Prostate gland (tissue), 2 donors: ENCODE measurements at places on chromosomes 2 and 18.

GRCh38 chr2:30998672-30999071 is 139.6 kb downstream of the GALNT14 start:
- DNase-seq = no peak

DNA sequence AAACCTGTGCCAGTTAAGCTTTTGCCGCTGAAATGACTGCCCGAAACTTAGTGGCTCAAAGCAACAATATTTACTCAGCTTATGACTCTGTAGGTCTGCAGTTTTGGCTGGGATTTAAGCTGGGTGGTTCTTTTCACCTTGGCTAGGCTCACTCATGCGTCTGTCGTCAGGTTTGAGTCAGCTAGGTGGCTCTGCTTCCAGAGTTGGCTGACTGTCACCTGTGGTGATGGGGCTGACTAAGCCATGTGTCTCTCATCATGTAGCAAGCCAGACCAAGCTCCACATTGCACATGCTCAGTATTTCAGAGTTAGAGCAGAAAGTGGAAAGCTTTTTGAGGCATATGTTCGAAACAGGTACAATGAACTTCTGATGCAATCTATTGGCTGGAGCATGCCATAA is 354.8 kb downstream of the MEIS1 start:
- no peak for DNase-seq

DNA sequence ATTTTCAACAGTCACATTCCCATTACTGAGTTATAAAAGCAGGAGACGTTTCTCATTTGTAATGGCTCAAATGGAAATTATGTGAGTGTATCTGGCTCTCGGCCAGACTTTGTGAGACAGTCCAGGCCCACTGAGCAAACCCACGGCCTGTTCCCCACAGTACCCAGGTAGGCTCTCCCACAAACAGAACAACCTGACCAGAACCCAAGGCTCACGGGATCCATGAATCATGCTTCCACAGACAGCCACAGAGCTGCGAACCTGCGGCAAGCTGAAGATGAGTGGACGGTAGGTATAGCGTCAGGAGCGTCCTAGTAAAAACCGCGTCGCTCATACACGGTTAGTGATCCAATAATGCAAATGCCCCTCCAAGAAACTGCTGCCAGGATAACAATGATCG is 34.2 kb downstream of the NDUFA10 start:
- DNase-seq = no peak

DNA sequence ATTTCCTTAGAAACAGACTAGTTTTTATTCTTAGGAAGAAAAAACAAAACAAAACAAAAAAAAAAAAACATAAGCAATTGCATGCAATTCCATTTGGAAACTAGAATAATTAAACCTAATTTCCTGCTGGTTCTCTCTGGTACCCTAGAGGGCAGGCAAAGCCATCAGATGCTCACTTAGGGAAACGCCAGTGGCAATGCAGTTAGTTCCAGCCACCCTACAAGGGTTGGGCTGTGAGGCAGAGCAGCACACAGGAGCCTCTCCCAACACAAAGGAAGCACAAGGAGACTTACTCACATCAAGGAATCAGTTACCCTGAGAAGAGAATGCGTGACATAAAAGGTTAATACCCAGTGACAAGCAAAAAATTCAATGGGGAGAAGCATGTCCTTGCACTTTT is 28.8 kb downstream of the CCDC93 start:
- no peak for DNase-seq

DNA sequence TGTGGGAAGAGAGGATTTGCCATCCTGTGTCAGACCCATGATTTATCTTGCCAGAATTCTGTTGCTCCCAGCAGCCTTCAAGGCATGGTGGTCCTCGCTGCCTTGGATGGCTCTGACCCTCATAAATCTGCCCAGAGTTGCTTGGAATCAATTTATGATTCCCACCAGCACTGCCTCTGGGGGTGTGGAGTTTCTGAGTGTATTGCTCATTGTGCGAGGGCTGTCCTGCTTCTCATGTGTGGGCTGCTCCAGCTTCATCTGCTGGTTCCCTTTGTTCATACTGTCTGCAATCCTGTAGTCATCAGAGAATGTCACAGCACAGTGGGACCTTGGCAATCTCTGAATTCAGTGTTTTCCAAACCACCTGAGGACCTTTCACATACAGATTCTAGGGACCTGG is 139.8 kb downstream of the CLIP4 start:
- DNase-seq = no peak

DNA sequence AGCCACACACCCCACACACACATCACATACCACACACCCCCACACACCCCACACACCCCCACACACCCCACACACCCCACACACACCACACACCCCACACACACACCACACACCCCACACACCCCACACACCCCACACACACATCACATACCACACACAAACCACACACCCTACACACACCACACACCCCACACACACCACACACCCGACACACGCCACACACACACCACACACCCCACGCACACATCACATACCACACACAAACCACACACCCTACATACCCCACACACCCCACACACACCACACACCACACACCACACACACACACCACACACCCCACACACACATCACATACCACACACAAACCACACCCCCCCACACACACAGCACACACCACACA is 22.4 kb downstream of the TWIST2 start:
- DNase-seq = no peak

- no peak for DNase-seq
Measured at GRCh38 chr18:35474884-35475283, 22.9 kb downstream of the INO80C start.

- no peak for DNase-seq
Measured at GRCh38 chr18:75248426-75249174, 38.0 kb downstream of the TSHZ1 start.

GRCh38 chr2:164917296-164917903 is 37.9 kb downstream of the SLC38A11 start:
- peak; percentile 51 for DNase-seq

DNA sequence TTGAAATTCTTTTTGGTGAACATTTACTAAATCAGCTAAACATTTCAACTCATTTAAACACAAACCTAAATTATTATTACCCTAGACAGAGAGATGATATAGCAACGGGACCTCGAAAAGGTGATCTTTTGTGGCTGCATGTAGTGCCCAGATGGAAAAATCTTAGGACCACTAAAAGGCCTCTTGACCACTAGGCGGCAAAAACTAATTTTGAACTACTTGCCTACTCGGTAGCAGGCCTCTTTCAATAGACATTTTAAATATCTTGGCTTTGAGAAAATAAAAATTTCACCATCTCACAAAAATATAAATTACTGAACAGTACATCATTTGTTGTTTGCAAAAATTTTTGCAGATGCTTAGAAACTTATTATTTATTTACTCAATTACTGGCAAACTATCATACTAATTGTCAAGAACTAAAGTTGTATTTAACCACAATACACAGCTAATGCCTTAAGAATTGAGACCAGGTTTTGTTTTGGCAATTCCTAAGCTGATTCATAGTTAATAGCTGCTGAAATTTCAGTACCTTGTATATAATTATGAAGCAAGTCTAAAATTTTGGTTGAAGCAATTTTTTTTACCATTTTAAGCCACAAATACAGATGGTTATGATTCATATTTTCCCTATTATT is 9.4 kb downstream of the COL3A1 start:
- no peak for DNase-seq

- no peak for DNase-seq
Measured at GRCh38 chr18:55152801-55153200, 193.5 kb upstream of the CCDC68 start.

DNA sequence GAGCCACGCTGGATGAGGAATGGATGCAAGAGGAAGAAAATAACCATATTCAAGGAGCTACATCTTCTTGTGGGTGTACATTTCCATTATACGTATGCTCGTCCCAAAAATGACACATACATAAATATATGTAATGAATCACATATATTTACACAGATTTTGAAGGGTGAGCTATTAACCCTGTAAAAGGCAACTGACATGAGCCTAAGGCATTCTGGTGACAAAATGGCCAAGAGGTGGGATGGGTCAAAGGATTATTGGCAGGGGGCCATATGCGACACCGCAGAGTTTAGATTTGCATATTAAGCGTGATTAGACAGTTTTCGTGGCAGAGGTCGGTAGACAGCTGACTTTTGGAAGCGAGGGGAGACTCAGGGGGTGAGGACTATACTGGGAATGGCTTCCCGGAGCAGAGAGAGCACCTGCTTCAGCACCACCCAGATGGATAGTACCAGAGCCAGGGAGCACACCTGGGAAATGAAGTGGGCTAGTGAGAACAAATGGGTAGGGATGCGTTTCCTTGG is 431 bp upstream of the CNRIP1 start:
- no peak for DNase-seq

- no peak for DNase-seq
Measured at GRCh38 chr2:102498414-102498813, 25.4 kb downstream of the SLC9A4 start.

- no peak for DNase-seq
Measured at GRCh38 chr18:22411446-22411845, 6.3 kb downstream of the CTAGE1 start.

DNA sequence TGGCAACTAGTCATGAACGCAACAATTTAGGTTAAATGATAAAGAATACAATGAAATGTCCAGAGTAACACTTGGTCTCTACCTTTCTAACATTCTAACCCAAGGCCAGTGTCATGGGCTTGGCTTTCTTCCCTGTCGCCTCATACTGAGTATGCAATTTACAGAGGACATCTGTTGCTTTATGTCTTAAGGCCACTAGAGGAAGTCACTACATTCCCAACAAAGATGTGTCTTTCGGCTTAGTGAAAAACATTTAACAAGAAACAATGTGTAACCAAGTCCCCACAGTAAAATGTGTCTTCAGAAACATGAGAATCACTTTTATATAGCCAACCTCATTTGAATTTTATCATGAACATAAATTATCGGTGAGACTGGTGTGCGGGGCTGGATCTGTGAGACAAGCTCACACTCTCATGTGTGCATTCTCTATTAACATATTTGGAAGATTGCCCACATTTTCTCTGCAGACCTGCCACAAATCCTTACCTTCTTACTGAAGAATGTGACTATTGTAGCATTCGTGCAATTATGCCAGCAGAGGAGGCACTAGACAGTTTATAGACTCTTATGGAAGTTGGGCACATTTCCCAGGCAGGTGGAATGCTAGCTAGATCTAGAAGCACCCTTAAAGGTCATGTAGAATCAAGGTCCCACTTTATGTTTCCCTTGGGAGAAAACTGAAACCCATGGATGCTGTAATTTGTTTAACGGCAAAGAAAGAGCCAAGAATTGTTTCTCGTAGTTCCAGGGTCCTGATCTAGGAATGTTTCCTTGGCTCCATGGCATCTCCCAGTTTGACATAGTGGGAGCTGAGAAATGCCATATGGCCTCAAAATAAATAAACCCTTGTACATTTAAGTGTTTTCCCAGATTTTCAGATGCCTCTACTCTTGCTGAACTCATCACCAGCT is 101.8 kb downstream of the CD226 start:
- no peak for DNase-seq

GRCh38 chr18:30676053-30676480 is 366.5 kb downstream of the DSC3 start:
- no peak for DNase-seq

- DNase-seq = no peak
Measured at GRCh38 chr2:22501851-22502250, 883.1 kb upstream of the KLHL29 start.

DNA sequence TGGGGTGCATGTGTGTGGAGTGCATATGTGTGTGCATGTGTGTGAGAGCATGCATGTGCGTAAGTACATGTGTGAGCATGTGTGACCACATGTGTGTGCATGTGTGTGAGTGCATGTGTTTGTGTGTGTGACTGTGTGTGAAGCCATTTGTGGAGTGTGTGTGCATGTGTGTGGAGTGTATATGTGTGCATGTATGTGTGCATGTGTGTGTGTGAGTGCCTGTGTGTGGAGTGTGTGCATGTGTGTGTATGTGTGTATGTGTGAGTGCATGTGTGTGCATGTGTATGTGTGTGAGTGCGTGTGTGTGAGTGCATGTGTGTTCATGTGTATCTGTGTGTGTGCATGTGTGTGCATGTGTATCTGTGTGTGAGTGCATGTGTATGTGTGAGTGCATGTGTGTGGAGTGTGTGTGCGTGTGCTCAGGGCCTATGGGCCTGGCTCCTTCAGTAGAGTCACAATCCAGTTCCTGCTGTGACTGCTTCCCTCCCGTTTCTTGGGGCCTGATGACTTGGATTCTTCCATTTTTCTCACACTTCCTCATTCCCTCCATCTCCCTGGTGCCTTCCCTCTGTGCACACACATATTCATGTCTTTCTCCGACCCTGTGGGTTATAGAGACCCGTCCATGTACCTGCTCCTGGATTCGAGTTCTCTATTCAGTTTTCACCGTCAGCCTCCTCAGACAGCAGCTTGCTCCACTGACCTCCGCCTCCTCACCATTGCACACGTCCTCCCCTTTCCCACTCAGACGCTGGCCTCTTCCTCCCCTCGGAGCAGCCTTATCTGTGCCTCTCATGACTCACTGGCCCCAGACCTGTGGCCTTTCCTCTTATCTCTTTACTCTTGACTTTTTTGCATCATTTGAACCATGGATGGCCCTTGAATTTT is 25.2 kb downstream of the TOGARAM2 start:
- DNase-seq = no peak

DNA sequence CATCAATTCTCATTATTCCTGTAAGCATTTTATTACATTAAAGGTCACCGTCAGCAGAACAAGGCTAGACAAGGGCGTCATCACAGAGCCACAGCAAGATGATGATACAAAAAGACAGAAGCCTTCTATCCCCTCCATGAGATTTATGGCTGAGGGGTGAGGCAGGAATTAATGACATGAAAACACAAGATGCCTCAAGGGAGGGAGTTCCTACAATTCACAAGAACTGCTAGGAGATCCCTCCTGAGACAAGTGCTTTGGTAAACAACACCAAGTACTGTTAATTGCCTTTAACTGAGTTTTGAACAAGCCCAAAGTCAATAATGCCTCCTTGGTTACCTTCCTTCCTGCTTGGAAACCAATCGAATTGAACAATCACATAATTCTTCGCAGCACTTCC is 14.1 kb downstream of the ADD2 start:
- DNase-seq = no peak

- no peak for DNase-seq
Measured at GRCh38 chr18:68219274-68219673, 495.6 kb downstream of the TMX3 start.

DNA sequence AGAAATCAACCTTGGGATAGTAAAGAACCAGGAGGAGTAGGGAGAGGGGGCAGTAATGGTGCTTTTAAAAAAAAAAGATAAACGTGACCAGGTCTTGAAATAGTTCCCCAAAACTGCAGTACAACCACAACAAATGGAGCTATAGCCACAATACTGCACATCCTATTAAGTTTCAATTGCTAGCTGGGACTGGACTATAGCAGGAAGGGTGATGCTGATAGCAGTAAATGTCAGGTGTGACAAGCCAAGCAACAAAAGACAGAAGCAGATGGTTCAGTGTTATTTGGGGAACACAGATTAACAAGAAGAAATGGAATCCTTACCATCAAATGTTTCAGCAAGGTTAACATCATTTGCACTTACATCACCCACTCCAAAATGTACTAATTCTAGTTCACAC is 10.1 kb downstream of the RPS27A start:
- DNase-seq = no peak

GRCh38 chr18:47531717-47532116 is 280.3 kb upstream of the SKOR2 start:
- DNase-seq = no peak

GRCh38 chr2:9423922-9424272 is 443 bp downstream of the CPSF3 start:
- no peak for DNase-seq
